ENCODE measurements at places on chromosomes 13 and 19. TPM values are rescaled to one million over a fixed set of nuclear protein-coding genes. Genes with fewer than 3 reads are reported as not detected.

FCHO1 gene
- total RNA-seq: 6.1 TPM

LILRB1 gene
- total RNA-seq: 10.7 TPM

TMEM221 gene
- 0.36 TPM for total RNA-seq

RAB3A gene
- 2.9 TPM for total RNA-seq

- no peak for DNase-seq
These were observed 59.5 kb downstream of the KLF12 start for GRCh38 chr13:74074723-74075122.

GRCh38 chr19:30155381-30156200 lies 213.6 kb downstream of the URI1 start:
- no peak for DNase-seq
